ENCODE measurements at places on chromosomes 7 and 10. TPM values are rescaled to one million over a fixed set of nuclear protein-coding genes. Genes with fewer than 3 reads are reported as not detected.

Gene GRB10
- 4.4 TPM for polyA plus RNA-seq

Gene STEAP1
- 7.7 TPM for polyA plus RNA-seq

Gene FKBP6
- polyA plus RNA-seq: not detected

Gene EN2
- 0.09 TPM for polyA plus RNA-seq

Gene GPR15LG
- 10.4 TPM for polyA plus RNA-seq

Gene ANKRD30A
- not detected for polyA plus RNA-seq

Gene STK32C
- polyA plus RNA-seq: 4.1 TPM

DNA sequence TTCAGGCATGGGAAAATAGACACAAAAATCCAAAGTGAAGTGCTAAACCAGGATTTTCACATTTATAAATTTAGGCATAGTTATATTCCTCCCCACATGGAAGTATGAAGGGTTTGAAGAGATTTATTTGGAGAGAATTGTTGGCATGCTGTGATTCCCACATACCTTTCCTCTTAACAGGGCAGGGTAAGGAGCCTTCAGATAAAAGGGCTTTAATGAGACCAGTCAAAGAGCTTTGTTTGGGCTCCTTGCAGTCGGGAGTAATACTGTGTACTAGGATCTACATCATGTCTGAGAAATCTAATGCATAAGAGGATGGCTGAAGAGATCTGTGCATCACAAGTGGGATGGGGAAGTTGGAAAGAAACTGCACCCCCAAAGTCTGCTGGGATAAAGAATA lies 140.8 kb upstream of the PTN start:
- no peak for DNase-seq

- DNase-seq: peak; percentile 5
These were observed 42.3 kb downstream of the NOC3L start for GRCh38 chr10:94320285-94320914.

GRCh38 chr10:50740293-50740648 lies 535 bp downstream of the ASAH2B start:
- DNase-seq: no peak

DNA sequence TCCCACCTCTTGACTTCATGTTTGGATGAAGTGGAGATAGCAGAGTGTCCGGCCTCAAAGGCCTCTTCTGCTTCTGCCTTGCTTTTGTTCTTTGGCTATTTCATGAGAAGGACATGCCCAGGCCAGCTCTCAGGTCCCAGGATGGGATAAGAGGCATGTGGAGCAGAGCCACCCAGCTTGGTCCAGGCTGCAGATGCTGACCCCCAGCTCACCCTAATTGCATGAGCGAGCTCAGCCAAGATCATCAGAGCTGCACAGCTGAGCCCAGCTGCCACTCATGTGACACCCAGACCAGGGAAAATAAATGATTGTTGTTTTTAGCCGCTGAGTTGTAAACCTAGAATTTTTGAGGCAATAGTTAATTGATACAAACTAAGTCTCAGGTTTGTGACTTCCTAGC lies 230.0 kb downstream of the PHF14 start:
- no peak for DNase-seq

- no peak for DNase-seq
These were observed 20.0 kb upstream of the DNAJC1 start for GRCh38 chr10:22023508-22023907.

DNA sequence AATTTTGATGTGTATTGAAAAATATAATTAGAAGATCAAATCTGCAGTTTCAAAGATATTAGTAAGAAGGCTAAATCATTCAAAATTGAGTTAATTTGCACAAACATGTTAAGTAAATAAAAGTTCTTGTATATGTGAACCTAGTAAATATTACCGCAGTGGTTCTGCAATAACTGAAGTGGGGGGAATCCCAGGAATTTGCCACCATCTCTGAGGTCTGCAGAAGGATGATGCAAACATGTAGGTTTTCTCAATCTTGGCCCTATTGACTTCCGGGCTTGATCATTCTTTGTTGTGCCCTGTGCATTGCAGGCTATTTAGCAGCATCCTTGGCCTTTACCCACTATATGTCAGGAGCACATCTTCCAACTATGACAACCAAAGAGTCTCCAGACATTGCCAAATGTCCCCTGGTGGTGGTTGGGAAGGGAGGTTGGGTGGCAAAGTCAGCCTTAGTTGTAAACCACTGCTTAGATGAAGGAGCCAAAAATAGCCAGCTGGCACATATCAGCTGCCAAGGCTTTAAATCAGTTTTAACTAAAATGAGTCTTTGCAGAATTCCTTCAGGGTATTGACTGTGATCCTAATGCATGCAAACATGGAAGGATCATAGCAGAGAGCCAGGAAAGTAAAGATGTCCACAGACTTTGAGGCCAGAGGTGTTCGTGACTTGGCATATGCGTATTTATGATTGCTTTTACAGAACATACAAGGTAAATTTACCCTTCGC lies 146.3 kb downstream of the TRIL start:
- no peak for DNase-seq

- no peak for DNase-seq
These were observed 27.5 kb downstream of the STRA8 start for GRCh38 chr7:135260930-135261721.

- no peak for DNase-seq
These were observed 18.1 kb downstream of the RAB11FIP2 start for GRCh38 chr10:118028619-118029018.

GRCh38 chr7:6165521-6166320 lies 106.7 kb downstream of the CYTH3 start:
- no peak for DNase-seq

GRCh38 chr10:119494236-119495020 lies 48.1 kb downstream of the RGS10 start:
- no peak for DNase-seq

- DNase-seq: no peak
These were observed 7.2 kb downstream of the NEUROD6 start for GRCh38 chr7:31333291-31333690.

DNA sequence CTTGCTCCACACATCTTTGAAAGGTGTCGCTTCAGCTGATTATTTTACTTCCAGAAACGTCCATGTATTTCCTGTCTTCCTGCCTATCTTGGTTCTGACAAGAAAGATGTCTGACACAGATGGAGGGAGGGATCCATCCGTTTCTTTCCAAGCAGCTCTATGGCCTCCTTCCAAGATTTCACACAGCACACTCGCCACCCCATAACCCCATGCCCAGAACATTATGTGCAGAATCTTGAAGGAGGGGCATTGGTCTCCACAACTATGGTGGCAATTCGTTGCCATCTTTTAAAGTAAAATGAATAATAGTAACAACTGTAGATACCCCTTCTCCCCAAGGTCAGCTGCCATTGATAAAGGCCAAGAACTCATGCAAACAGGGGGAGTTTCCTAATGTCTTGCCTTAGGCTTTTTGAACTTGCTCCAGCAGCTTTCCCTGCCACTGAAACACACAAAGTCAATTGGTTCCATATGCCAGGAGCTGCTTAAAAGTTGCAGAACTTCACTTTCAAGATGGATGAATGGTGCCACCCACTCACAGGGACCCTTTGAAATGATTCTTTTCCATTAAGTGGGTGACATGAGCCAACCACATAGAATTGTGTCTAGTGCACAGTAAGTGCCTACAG lies 60.0 kb downstream of the VSTM4 start:
- no peak for DNase-seq

GRCh38 chr7:154929006-154929726 lies 73.8 kb downstream of the PAXIP1 start:
- DNase-seq: no peak

- DNase-seq: no peak
These were observed 40.1 kb downstream of the IQUB start for GRCh38 chr7:123494193-123494796.

GRCh38 chr10:807958-808353 lies 118.5 kb upstream of the DIP2C start:
- DNase-seq: no peak

DNA sequence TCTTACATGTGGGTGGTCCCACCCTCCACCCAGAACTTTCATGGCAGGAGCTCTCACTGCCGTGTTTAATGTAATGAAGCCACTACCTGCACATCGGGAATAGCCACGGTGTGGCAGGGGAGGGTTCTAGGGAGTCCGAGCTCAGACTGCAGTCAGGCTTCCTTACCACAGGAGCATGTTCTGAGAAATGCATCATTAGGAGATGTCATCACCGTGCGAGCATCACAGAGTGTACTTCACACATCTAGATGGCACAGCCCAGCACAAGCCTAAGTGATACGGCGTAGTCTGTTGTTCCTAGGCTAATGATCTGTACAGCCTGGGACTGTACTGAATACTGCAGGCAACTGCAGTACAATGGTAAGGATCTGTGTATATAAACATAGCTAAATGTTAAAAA lies 153.0 kb upstream of the LANCL2 start:
- DNase-seq: no peak

DNA sequence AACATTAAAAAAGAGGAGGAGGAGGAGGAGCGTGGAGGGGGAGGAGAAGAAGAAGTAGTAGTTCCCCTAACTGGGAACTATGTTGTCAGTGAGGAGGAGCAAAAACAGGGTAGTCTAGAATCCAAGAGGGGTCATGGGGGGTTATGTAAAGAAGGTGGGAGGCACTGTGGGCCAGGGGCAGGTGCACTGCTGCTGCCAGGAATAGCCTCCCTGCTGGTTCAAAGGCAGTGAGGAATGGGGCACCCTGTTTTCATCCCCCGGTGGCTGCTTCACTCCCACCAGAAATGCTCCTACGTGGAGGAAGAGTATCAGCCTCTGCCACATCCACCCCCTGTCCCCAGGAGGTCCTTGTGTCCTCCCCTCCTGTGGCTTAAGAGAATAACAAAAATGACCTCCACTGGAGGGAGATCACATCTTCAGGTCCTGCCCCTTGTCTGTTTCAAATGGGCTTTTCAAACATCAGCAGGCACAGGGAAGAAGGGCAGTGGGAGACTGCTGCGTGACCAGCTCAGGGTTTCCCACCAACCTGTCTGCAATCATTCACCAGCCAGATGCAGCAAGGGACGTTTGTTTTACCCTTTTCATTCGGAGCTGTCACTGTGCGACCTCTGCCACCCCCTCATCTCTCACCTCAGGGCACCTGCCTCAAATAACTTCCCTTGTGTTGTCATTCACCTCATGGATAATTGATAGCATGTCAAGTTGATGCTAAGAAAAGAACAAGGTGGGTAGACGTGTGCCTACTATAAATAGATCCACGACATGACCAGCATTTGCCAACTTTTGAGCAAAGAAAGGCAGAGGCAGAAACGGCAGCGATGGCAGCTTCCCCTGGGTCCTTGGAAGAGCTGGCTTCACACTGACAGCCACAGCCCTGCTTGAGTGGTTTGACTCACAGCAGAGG lies 92.6 kb downstream of the DGKI start:
- no peak for DNase-seq

- DNase-seq: peak; percentile 73
These were observed 1.2 kb downstream of the CYREN start for GRCh38 chr7:135169141-135169963.

DNA sequence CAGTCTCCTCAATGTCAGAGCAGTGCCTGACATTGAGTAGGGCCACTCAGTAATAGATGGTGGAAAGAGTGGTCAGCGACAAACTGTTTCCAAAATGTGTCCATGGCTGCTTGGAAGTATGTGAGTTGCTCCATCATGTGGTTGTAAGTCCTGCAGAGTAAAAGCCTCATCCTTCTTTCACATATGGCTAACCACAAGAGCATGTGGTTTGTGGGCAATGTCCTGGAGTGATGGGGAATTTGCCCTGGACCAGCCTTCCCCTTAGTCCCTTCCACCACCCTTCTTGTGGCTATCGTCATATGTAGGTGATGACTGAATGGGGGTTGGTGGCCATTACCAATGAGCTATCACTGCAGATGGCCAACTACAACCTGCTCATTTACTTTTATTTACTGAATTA lies 33.0 kb upstream of the PLXNA4 start:
- no peak for DNase-seq

GRCh38 chr7:158439035-158439434 lies 148.6 kb downstream of the PTPRN2 start:
- no peak for DNase-seq

- DNase-seq: no peak
These were observed 26.4 kb downstream of the DRGX start for GRCh38 chr10:49369216-49370162.

DNA sequence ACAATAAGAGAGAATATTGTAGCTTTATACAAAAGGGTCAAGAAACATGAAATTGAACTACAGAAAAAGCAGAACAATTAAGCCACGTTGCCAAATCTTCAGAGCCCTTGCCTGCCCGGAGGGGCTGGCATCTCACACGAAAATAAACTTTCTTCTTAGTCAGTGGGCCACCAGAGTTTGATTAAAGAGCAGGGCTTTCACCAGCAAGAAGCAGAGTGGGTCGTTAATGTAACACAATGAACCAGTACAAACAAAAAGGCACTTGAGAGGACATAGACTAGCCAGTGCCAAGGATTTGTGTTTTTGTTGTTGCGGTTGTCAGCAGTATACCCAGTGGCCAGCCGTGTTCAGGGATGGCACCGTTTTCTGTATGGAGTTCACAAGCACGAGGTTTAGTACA lies 155.4 kb downstream of the NRP1 start:
- DNase-seq: no peak

DNA sequence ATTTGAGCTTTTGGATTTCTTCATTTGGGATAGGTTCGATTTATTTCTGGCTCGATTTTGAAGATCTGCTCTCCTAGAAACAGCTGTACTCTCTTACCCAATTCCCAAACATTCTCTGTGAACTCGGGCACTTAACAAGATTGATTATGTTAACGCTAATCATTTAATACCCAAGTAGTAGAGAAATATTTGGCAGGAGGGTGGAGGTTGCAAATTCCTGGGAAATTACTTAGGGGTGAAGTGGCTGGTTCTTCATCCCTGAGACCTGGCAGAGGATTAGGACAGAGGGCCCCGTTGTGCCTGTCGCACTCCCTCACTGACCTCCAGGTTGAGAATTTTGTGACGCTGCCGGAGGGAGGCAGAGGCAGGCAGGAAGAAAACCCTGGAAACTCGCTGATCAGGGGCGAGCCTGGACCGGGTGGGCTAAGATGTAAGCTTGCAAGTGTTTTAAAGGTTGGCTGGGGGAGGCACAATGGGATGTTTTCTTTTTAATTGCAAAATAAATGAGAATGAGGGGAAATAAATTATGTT lies 182.6 kb downstream of the TCF7L2 start:
- no peak for DNase-seq

DNA sequence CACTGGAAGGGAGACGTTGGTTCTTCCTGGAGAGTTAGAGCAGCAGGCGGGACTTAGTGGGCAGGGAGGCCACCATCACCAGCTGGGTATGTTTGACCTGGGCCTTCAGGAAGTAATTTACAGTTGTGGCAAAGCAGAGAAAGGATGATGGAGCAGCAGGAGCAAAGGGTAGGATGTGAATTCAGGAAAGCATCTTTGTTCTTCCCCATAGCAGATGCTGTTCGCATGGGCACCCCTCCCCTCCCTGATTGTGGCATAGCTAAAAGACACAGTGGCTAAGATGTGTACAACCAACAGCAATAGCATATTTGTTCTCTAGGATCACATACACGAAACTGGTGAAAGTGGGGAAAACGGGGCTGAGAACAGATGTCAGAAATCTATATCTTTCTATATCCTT lies 56.3 kb upstream of the ITPRID1 start:
- DNase-seq: no peak

Data from keratinocyte (primary cell).